GM23248 (cell line): ENCODE measurements at places on chromosomes 7 and 10.

- DNase-seq: peak; percentile 47
Measured at GRCh38 chr10:60032723-60033122, 126.4 kb upstream of the CCDC6 start.

- DNase-seq: no peak
Measured at GRCh38 chr7:69739190-69739589, 140.9 kb downstream of the AUTS2 start.

DNA sequence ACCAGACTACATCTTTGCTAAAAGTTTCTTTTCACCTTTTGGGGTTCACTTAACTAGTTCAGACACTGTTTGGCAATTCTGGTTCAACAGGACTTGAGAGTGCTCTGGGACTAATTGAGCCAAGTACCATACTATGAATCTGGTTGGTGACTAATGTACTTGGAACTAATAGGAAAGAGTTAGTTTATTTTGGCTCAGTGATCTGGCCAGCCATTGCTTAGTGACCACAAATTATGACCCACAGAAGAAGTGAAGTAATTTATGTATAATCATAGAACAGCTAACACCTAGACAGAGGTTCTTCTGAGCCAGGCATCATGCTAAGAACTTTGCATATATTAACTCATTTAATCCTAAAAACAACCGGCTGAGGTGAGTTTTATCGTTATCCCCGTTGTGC is 126.5 kb upstream of the JCAD start:
- peak; percentile 92 for DNase-seq

DNA sequence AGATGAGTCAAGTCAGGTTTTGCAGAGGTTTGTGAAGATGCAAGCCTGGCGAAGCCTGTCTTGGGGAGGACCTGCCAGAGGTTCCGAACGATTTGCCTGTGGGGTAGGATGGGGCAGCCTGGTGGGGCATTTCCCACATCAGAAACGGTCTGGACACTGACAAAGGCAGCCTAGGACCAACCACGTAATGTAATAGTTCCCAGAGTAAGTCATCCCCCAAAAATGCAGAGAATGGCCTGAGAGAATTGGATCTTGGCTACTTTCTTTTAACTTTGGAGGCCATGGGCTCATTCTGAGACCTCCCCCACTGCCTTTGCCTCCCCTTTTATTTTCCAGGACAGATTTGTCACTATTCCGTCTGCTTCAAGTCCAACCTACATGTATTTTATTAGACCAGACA is 168.9 kb upstream of the SH2B2 start:
- peak; percentile 74 for DNase-seq

- no peak for DNase-seq
Measured at GRCh38 chr7:6460990-6461584, 13.3 kb upstream of the DAGLB start.
